ENCODE measurements at places on chromosomes 1 and 21.

DNA sequence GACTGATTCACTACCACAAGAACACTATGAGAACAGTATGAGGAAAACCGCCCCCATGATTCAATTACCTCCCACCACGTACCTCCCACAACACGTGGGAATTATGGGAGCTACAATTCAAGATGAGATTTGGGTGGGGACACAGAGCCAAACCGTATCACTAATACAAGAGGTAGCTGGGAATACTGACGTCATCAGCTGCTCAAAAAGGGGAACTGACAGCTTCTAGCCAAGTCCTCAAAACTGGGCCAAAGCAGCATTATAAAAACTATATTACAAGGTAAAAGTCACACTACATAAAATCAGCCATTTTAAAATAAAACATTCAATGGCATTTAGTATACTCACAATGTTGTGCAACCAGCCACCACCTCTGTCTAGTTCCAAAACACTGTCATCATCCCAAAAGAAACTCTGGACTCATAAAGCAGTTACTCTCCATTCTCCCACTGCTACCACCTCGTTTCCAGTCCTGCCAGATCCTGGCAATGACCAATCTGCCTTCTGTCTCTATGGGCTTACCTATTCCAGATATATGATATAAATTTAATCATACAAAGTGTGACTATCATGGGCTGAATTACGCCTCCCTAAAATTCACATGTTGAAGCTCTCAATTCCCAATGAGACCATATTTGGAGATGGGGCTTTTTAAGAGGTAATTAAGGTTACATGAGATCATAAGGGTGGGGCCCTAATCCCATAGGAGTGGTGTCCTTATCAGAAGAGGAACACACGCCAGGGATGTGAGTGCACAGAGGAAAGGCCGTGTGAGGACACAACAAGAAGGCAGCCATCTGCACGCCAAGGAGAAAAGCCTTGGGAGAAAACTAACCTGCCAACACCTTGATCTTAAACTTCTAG, 192.1 kb downstream of the SETD4 start:
- no peak for DNase-seq

- no peak for DNase-seq
Measured at GRCh38 chr1:5729636-5730145, 262.5 kb downstream of the NPHP4 start.

DNA sequence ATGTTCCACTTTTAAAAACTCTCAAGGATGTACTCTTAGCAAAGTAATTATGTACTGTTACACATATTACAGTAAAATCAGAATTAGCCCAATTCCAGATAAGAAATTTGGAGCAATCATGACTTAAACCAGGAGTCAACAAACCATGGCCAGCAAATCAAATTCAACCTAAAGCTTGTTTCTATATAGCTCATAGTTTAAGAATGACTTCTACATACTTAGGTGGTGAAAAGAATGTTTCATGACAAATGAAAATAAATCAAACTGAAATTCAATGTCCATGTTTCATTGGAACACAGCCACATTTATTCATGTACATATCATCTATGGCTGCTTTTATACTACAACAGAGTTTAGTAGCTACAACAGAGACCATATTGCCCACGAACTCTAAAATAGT, 35.1 kb downstream of the FRRS1 start:
- no peak for DNase-seq

DNA sequence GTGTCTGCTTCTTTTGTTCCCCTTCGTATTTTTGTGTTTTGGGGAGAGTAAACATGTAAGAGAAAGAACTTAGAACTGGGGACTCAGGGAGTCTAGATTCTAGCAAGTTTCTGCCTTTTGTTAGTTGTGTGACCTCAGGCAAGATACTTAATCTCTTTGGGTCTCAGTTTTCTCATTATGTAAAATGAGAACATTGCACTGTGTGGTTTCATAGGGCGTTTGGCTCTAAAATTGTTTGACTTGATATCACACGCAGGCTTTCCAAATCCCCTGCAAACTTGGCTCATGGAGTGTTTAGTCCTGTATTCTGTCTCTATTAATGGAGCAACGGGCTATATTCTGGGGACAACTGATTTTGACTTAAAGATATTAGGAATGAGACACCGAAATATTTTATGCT, 57.7 kb downstream of the NTNG1 start:
- no peak for DNase-seq

GRCh38 chr21:15057285-15057684, 7.5 kb downstream of the NRIP1 start:
- DNase-seq: no peak

DNA sequence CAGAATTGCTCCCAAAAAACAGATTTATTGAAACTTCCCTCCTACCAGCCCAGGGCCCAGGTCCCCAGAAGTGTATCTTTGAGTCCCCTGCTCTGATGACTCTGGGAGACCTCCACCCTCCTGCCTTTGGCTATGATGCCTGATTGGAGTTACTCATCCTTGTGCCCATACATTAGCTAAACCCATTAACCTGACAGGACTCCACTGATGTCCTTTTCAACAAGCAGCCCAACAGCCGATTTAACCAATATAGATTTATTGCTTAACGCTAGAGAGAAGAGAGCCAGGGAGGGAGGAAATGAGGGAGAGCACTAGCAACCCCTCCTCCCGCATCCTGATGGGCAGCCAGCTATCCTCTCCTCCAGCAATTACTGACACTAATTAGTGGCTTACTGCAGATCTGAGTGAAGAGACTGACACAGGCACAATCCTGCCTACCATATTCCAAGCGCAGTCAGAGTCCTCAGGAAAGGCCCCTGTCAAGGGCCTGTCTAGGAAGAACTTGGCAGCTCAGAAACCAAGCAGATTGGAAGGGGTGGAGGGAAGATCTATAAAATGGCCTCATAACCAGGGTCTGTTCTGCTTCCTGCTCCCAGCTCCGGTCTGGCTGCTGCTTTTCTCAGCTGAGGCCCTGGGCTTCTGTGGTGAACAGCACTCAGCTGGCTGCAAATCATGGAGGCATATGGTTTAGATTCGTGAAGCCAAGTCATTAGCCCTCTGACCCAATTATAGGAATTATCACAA, 484.5 kb upstream of the DAB1 start:
- DNase-seq: peak; percentile 27

- DNase-seq: no peak
Measured at GRCh38 chr1:172547071-172547470, 14.1 kb downstream of the SUCO start.

DNA sequence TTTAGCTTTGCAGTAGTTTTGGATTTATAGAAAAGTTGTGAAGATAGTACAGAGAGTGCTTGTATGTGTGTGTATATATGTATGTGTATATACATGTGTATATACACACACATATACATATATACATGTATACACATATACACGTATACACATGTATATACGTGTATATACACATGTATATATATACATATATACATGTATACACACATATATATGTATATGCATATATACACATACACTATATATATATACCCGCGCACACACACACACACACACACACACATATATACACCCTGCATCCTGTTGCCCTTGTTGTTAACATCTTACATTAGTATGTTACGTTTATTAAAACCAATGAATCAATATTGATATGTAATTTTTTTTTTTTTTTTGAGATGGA, 24.3 kb downstream of the RPRD2 start:
- no peak for DNase-seq

DNA sequence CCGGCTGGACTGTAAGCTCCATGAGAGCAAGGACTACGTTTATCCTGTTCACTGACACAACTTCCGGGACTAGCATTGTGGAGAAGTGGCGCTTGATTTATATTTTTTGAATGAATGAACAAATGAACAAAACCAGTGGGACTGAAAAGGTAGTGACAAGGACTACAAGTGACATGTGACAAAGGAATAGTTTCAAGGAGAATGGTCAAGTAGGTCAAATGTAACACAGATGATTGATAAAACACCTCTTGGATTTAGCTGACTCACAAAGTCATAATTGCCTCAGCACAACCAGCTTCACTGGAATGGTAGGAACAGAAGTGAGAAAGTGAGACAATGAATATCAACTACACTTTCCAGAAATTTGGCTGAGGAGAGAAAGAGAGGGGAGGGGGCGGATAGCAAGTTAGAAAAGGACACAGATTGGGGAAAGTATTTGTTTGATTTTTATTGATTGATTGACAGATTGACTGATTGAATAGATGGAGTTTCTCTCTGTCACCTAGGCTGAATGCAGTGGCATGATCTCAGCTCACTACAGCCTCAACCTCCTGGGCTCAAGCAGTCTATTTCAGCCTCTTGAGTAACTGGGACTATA, 14.2 kb downstream of the MTF1 start:
- DNase-seq: no peak

DNA sequence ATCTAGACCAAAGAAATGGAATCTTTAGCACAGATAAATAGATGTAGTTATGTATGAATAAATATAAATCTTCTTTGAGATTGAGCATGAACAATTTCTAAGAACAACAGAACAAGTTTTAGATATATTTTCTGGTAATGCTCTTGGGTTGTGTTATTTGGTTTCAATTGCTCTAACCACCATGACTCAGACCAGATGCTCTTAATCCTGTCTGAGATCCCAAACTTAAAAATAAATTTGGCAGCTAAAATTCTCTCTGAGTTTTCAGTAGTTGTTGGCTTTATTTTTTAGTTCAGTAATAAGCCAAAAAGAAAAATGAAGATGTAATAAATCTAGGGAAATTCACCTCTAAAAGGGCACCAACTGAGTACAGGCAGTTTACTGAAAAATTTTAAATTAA, 1693.4 kb downstream of the NCAM2 start:
- no peak for DNase-seq

GRCh38 chr1:39673215-39673614, 1.3 kb upstream of the NT5C1A start:
- DNase-seq: no peak

DNA sequence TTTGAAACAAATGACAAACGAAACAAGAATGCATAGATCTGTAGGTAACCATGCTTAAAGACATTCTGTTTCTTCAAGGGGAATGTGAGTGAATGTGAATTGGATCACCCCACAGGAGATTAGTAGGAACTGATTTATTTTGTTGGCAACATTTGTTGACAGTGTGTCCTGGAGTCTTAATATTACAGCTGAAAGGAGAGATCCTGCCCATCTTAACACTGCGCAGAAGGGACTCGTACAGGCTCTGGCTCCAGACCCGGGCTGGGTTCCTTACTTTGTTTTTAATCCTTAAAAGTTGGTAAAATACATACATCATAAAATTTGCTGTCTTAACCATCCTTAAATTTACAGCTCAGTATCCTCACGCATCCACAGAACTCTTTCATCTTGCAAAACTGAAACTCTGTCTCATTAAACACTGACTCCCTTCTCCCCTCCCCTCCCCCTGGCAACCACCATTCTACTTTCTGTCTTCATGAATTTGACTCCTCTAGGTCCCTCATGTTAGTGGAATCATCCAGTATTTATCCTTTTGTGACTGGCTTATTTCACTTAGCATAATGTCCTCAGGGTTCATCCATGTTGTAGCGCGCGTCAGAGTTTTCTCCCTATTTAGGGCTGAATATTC, 74.1 kb downstream of the GALNT2 start:
- no peak for DNase-seq

- DNase-seq: no peak
Measured at GRCh38 chr1:56533621-56534020, 45.7 kb downstream of the PLPP3 start.

DNA sequence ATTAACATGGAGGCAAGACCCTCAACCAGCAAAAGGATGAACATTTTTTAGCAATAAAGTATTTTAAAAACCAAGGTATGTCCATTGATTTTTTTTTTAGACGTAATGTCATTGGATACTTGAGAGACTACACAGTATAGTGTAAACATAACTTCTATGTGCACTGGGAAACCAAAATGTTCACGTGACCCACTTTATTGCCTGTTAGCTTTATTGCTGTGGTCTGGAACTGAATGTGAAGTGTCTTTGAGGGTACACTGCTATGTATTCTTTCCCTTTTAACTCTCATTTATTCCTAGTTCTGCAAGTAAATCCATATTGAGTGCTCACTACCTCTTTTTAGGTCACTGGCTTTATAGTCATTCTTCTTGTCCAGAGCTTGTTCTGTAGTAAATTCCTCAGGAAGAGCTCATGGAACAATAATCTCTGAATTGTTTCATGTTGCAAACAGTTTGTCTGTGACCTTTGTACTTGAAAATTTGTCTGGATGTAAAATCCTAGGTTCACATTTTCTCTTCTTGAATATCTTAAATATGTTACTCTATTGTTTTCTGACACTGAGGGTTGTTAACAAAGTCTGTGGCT, 20.6 kb downstream of the ABCD3 start:
- DNase-seq: no peak

- no peak for DNase-seq
Measured at GRCh38 chr1:177287994-177288393, 117.2 kb downstream of the BRINP2 start.

DNA sequence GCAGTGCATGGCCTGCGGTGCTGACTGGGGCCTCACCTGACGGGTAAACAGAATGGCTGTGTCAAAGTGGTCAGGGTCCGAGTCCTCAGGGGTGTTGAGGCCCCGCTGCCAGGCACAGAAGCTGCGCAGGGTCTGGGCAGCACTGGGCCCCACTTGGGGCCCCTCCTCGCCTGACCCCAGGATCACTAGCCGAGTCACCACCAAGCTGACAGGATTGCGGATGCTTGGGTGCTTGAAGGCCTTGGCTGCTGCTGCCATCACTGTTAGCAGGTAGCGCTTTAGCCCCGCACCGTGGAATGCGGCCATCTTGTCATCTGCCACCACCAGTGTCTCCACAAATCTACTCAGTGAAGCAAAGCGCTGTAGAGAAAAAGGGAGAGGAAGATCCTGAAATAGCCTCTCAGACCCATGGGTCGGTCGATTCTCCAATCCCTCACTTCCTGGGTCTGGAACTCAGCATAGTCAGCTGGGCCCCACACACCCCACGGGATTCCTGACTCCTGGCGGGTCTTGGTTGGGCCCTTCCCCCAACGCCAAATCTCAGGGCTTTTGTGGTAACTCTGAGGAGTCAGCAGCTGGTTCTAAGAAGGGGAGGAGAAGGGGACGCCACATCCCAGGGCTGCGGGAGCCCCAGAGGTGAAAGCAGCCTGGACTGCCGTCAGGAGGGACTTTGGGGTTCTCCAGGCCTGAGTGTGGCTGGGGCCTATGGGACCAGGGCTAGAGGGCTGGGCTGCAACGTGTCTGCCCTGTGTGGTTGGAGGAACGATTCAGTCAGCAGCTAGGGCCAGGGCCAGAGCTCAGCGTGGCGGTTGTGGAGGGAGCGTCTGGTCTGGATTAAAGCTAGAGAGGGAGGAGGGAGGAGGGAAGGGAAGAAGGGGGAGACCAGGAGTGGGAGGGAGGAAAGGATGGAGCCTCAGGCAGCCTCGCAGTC, 2.1 kb downstream of the ADAMTS4 start:
- DNase-seq: no peak

- no peak for DNase-seq
Measured at GRCh38 chr1:26856604-26857469, 6.1 kb upstream of the SFN start.

GRCh38 chr1:14944471-14944985, 209.0 kb upstream of the TMEM51 start:
- DNase-seq: no peak

Measured in NCI-H1105 (cell line).